Stimulated activated CD8-positive, alpha-beta memory T cell treated with anti-CD3 and anti-CD28 coated beads, Interleukin-4, amount 100 ng/mL, for 4 hours (primary cell): ENCODE measurements at places on chromosomes 5 and 9.

DNA sequence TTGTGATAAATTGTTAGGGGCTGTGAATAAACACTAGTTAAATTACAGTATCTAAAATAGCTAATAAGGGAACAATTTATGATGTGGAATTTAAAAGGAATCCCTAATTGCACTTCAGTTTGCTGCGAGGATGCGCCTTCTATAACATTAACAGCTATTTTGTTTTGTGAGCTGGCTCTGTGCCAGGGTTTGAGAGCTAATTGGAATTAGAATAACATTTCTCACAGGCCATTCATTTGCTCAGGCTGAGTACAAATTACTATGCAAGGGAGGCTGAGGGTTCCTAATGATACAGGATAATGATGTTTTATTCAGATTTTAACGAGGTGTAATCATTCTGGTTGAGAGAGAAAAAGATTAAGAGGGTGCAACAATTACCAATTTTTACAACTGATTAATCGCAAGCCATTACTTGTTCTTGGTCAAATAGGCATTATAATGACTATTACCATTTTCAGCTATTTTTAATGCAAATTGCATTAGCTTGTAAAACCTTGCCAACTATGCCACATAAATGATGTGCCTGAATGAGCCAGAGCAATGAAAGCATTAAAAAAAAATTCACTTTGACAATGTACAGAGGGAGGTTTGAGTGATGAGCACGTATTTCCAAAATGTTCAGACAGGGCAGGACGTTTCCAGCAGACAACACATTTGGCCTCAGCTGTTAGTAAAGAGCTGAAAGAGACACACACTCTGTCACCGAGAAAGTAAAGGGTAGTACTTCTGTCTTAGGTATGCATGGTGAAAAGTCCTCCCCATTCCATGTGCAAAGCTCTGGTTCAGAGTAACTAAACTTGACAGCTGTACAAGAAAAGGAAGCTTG lies 576.5 kb downstream of the TLE1 start:
- no peak for DNase-seq

DNA sequence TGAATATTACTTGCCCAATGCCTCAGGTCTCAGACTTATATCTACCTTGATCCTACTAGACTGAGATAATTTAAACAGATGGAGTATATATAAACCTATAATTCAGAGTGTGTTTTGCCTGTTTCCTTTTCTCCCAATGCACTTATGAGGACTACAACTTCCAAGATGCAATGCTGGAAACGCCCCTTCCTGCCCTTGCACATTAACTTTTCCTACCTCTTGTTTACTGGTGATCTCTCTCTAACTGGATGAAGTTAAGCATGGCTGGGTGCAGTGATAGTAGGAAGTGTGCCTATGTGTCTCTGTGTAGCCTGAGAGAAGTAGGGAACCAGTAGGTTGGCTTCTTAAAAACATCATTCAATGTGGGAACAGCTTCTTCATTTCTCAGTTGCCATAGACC lies 115.2 kb downstream of the SVEP1 start:
- no peak for DNase-seq

DNA sequence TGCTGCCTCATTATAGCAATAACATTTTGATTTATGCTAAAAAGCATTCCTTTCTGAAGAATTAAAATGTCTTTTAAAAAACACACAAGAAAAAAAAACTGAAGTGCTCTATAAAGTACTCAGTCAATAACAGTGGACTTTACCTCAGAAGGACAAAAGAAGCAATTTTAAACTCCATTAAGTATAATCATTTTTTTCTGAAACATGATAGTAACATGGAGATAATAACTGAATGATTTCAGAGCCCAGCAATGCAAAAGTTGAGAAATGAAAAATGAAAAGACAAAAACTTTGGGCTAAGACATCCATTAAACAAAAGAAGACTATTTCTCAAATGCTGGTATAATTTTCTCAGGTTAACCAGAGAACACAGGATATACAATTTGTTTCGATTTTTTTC lies 78.7 kb downstream of the RFX3 start:
- no peak for DNase-seq

GRCh38 chr5:62596691-62597090 lies 18.1 kb downstream of the LRRC70 start:
- no peak for DNase-seq

DNA sequence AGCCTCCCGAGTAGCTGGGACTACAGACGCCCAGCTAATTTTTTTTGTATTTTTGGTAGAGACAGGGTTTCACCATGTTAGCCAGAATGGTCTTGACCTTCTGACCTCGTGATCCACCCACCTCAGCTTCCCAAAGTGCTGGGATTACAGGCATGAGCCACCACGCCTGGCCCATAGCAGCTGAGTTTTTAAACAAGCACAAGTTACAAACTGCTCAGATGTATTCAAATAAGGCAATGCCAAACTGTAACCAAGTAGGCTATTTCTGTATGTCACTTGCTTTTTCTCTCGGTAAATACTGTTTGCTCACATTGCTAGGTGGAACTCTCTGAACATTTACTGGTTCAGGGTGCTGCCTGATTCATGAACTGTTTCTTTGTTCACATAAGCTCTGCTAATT lies 799.3 kb upstream of the NUDT12 start:
- DNase-seq = no peak

GRCh38 chr5:23257656-23258055 lies 249.8 kb upstream of the PRDM9 start:
- DNase-seq = no peak

DNA sequence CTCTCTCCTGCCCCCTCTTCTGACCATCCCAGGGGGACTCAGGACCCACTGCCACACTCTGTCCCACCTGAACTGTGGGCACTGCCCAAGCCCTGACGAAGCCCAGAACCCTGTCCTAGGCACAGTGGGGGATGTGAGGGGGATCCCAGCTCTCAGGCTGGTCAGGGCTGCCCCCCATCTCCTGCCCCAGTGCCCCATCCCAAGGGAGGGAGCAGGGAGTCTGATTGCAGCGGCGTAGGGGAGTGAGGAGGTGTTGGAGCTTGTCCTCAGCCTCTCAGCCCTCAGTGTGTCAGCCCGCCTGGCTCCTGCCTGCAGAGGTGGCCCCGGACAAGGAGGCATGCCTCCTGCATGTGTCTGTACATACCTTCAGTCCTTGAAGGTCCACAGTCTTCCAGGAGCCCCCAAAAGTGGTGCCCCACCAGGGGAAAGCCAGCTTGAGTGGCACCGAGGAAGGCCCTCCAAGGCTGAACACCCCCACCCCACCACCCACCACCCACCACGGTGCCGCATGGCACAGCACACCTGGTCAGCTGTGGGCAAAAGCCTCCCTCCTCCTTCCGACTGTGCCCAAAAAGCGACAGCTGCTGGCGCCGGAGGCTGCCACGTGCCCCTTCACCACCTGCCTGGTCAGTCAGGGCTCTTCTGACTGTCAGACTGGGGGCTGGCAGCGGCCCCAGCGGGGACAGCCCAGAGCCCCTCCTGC lies 930 bp downstream of the SARDH start:
- no peak for DNase-seq
